ENCODE measurements at places on chromosomes 1 and 21.
A peak's percentile ranks its signal among the peaks of the same experiment; 100 is the strongest.

- peaks cover 8% of the 10 kb centered on the region for H3K4me1 ChIP-seq
- no peak overlapping the region for H3K4me3 ChIP-seq
- no peak overlapping the region for H3K27ac ChIP-seq
These were observed 31.1 kb downstream of the EDARADD start for GRCh38 chr1:236425031-236425663.

DNA sequence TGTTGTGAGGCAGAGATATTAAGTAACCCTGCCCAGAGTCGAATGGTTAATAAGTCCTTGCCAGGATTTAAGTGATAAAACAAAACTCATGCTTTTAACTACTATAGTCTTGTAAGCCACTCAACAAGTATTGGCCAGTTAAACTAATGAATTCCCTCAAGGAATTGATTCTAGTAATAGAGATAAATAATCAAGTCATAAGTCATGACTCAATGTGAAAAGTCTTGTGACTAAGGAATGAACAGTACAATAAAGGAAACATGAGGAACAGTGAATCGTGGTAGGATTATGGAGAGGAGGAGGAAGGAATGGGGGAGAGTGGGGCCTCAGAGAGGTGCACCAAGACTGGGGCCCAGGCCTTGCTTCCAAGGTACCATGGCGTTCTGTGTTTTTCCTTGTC lies 104.7 kb downstream of the FGGY start:
- H3K27ac ChIP-seq, result peak overlapping the region; percentile 18
- H3K36me3 ChIP-seq, result peaks cover 8% of the 10 kb centered on the region
- no peak overlapping the region for H3K4me3 ChIP-seq
- H3K4me1 ChIP-seq, result peaks cover 35% of the 10 kb centered on the region

DNA sequence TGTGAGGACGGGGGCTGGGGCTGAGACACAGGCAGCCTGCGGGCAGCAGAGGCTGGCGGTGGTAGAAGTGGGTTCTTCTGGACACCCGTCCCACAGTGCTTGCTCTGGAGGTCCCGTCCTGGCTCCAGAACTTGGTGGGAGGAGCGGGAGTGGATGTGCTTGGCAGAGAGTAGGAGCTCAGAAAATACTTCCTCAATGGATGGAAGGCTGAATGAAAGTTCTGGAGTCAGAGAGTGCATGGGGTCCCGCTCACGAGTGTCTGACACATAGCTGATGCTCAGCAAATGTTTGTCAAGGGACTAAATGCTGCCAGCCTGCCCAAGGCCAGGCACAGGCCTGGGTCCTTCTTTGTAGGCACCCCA lies 13.4 kb upstream of the NES start:
- no peak for DNase-seq
- H3K4me3 ChIP-seq, result peak overlapping the region; percentile 86
- peaks cover 55% of the 10 kb centered on the region for H3K4me1 ChIP-seq

- H3K27me3 ChIP-seq, result no peaks in the 10 kb centered on the region
- peak overlapping the region; percentile 95 for H3K4me3 ChIP-seq
- peaks cover 17% of the 10 kb centered on the region for H3K4me1 ChIP-seq
- peaks cover 26% of the 10 kb centered on the region for H3K36me3 ChIP-seq
These were observed 607 bp downstream of the BTG3 start for GRCh38 chr21:17612023-17612564.

GRCh38 chr1:4227986-4228385 lies 327.9 kb upstream of the C1orf174 start:
- no peak overlapping the region for H3K4me3 ChIP-seq
- no peaks in the 10 kb centered on the region for H3K36me3 ChIP-seq
- DNase-seq, result no peak
- peaks cover 2% of the 10 kb centered on the region for H3K27me3 ChIP-seq
- H3K4me1 ChIP-seq, result no peaks in the 10 kb centered on the region
- H3K27ac ChIP-seq, result no peak overlapping the region

DNA sequence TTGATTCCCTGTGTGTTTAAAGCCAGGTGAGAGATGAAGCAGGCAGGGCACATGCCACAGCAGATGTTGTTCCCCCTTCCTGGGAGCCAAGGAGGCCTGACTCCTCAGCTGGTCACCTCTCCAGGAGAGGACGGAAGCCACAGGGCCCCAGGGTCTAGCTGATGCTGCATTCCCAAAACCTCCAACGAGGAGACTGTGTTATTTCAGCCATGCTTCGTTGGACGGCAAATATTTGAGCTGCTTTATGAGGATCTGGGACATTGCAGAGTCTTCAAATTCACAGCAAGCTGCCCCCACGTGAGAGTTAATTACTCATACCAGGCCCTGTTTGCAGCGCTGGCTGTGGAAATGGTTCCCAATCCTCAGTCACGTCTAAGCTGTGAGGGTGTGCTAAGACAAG lies 85.3 kb downstream of the CDC7 start:
- DNase-seq, result no peak
- H3K4me1 ChIP-seq, result peaks cover 44% of the 10 kb centered on the region
- H3K4me3 ChIP-seq, result no peak overlapping the region
- H3K36me3 ChIP-seq, result no peaks in the 10 kb centered on the region
- peaks cover 8% of the 10 kb centered on the region for H3K27me3 ChIP-seq

DNA sequence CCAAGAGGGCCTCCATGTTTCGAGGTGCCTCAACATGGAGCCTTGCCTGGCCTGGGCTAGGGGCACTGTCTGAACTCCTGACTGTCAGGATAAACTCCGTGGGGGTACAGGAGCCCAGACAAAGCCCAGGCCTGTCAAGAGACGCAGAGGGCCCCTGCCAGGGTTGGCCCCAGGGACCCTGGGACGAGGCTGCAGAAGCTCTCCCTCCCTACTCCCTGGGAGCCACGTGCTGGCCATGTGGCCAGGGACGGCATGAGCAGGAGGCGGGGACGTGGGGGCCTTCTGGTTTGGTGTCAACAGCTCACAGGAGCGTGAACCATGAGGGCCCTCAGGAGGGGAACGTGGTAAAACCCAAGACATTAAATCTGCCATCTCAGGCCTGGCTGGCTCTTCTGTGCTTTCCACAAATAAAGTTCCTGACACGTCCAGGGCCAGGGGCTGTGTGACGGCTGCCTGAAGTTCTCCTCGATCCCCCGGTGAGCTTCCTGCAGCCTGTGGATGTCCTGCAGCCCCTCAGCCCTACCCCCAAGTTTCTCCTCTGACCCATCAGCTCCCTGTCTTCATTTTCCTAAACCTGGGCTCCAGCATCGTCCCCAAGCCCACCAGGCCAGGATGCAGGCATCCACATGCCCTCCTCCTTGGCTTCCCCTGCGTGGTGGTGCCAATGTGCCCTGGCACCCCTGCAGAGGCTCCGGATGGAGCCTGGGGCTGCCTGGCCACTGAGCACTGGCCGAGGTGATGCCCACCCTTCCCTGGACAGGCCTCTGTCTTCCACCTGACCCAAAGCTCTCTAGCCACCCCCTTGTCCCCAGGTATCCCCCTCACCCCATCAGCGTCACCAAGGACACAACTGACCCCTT lies 12.8 kb upstream of the LRRC3 start:
- no peaks in the 10 kb centered on the region for H3K36me3 ChIP-seq
- no peak for DNase-seq
- H3K4me3 ChIP-seq, result no peak overlapping the region
- H3K27ac ChIP-seq, result no peak overlapping the region
- H3K27me3 ChIP-seq, result no peaks in the 10 kb centered on the region

Data from type B pancreatic cell (in vitro differentiated cells).